Endothelial cell (in vitro differentiated cells): ENCODE measurements at places on chromosomes 7 and 10. TPM values are rescaled to one million over a fixed set of nuclear protein-coding genes. Genes with fewer than 3 reads are reported as not detected.

SUGCT gene
- total RNA-seq: 1.6 TPM

EN2 gene
- total RNA-seq: 2.1 TPM

DNA sequence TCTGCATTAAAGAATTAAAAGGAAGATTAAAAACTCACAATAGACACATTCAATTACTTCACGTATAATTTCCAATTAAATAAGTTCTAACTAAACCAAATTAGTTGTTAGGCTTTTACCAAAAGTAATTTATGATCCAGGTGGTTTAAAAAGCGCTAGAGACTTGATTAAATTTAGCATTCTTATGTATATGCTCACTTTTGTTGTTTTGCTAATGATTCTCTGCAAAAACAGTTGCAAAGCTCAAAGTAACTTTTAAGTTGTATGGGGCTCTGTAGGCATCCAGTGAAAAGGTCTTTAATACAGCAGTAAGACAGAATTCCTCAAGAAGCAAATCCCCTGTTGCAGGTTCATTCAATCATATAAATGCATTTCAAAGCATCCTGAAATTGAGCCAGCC is 15.5 kb upstream of the PNPLA8 start:
- DNase-seq: no peak
- no peak overlapping the region for H3K4me3 ChIP-seq
- H3K36me3 ChIP-seq: no peaks in the 10 kb centered on the region
- H3K27me3 ChIP-seq: no peaks in the 10 kb centered on the region
- no peaks in the 10 kb centered on the region for H3K4me1 ChIP-seq

DNA sequence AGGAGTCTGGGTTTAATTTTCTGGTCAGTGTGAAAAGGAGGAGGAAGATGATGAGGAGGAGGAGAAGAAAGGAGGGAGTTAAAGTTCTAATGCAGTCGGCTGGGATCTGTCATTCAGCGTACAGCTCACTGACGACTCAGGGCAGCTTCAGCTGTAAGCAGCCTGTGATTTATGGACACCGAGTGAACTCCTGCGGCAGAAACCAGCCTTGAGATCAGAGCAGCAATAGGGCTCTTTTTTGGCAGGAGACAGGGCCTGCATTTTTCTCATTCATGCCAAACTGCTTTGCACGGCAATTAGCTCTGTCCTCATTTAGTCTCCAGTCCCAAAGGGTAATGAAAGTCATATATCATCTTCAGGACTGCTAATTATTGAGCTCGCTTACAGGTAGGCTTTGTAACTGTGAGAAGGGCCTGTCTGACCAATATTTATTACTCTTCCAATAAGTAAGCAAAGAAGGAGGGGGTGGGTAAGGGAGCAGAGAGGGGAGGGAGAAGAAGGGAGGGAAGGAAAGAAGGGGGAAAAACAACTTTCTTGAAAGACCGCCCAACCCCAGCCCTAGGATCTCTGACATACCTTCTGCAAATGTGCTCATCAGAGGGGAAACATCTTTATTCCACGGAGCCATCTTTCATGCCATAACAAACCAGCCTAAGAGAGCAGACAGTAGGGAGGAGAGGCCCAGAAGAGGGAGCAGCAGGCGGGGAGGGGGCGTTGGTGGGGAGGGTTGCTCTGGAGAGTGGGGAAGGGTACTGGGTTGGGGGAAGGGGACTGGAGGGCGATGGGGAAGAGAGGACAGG is 48.1 kb upstream of the COMTD1 start:
- no peaks in the 10 kb centered on the region for H3K36me3 ChIP-seq
- peaks cover 16% of the 10 kb centered on the region for H3K4me1 ChIP-seq
- H3K27ac ChIP-seq: peak overlapping the region; percentile 7

ZNF365 gene
- not detected for total RNA-seq

GRCh38 chr10:117944676-117945447 is 101.9 kb downstream of the RAB11FIP2 start:
- no peaks in the 10 kb centered on the region for H3K27me3 ChIP-seq
- H3K4me1 ChIP-seq: no peaks in the 10 kb centered on the region
- no peak overlapping the region for H3K4me3 ChIP-seq
- no peak overlapping the region for H3K27ac ChIP-seq
- DNase-seq: no peak
- H3K36me3 ChIP-seq: no peaks in the 10 kb centered on the region

- no peak for DNase-seq
- peaks cover 16% of the 10 kb centered on the region for H3K36me3 ChIP-seq
- no peak overlapping the region for H3K4me3 ChIP-seq
- H3K4me1 ChIP-seq: peaks cover 12% of the 10 kb centered on the region
Measured at GRCh38 chr7:150415161-150416153, 35.0 kb upstream of the GIMAP8 start.

DNA sequence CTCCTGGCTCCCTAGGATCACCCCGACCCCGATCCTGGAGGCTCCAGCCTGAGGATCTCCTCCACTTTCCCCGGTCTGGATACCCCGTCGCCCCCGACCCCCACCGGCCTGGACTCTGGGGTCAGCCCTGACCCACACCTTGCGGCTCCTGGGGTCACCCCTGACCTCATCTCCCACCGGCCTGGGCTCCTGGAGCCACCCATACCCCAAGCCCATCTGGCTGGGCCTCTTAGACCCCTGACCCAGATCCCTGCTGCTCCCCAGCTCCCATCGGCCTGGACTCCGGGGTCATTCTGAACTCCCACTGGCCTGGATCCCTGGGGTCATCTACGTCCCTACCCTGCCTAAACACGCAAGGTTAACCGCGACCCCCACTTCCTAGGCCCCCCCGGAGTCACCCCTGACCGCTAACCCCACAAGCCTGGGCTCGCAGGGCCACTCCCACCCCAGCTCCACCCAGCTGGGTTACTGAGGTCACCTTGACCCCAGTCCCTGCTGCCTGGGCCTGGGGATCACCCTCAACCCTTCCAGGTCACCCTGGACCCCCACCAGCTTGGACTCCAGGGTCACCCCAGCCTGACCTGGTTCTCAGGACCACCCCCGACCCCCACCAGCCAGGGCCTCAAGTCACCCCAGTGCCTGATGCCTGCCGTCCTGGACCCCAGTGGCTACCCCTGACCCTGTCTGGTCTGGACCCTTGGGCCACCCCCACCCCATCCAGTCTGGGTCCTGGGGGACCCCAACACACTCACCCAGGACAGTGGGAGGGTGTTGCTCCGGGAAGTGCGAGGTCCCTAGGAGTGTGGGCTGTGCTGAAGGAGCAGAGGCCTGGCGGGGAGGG is 1.2 kb downstream of the FOXK1 start:
- H3K4me1 ChIP-seq: peaks cover 24% of the 10 kb centered on the region
- H3K36me3 ChIP-seq: peaks cover 24% of the 10 kb centered on the region
- DNase-seq: no peak
- H3K27ac ChIP-seq: no peak overlapping the region

CRYGN gene
- not detected for total RNA-seq

DNA sequence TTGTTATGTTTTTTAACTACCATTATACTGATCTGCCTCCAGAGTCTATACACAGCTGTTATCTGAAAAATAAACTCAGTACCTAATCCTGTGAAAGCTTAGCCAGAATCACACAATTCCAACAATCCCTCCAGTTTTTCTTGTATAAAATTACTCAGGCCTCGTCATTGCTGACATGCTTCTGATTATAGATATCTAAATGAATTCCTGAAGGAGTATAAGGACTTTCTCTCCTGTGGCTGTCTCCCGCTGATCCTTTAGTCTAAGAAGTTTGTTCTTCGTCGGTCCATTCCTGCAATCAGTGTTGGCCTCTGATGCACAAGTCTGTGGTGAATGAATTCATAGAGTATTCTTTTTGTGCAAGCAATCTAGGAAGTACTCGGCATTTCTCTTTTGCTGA is 288.9 kb upstream of the SEMA3C start:
- no peak overlapping the region for H3K4me3 ChIP-seq
- H3K27me3 ChIP-seq: no peaks in the 10 kb centered on the region
- no peaks in the 10 kb centered on the region for H3K36me3 ChIP-seq
- DNase-seq: no peak

DNA sequence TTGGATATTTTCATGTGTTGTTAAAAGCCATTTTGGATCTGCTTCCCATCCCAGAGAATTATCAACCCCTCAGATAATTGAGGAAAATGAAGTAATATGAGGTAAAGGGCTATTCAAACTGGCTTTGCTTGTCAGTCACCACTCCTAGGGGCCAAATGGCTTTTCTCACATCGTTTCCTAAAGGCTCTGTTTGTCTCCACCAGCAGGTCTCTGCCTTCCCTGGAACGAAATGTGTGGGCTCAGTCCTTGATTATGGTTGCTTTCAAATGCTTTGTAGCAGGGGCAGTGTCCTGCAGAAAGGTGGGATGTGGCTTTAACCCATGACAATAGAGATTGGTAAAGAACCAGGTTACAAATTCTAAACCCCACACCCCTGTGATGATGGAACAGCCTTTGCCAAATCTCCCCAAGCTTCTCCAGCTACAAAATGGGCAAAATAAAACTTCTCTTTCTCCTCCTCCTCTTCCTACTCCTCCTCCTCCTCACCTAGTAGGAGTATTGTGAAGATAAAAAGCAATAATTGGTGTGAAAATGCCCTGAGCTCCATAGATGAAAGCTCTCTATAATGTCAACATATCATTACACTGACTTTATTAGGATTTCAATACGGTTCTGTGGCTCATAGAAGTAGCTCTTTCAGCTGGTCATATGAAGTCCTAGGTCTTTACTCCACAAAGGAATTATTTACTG is 127.6 kb downstream of the CHN2 start:
- no peaks in the 10 kb centered on the region for H3K4me1 ChIP-seq
- H3K27ac ChIP-seq: no peak overlapping the region
- no peaks in the 10 kb centered on the region for H3K36me3 ChIP-seq
- no peaks in the 10 kb centered on the region for H3K27me3 ChIP-seq
- H3K4me3 ChIP-seq: no peak overlapping the region

DGKI gene
- total RNA-seq: 0.69 TPM

GRCh38 chr10:3838460-3839437 is 53.7 kb upstream of the KLF6 start:
- H3K27ac ChIP-seq: no peak overlapping the region
- no peak overlapping the region for H3K4me3 ChIP-seq
- DNase-seq: no peak
- H3K4me1 ChIP-seq: peaks cover 17% of the 10 kb centered on the region

HACD1 gene
- 17.9 TPM for total RNA-seq

DNA sequence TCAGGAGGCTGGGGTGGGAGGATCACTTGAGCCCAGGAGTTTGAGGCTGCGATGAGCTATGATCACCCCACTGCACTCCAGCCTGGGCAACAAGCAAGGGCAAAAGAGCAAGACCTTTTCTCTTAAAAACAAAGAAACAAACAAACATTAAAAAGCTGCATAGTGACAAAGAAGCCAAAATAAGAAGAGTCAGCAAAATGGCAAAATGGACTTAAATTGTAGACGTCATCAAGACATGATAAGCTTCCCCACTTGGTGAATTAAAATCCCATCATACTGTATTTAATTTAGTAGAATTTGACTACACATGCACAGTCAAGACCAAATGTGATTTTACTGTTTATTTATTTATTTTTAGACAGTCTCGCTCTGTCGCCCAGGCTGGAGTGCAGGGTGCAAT is 48.8 kb upstream of the ATOH7 start:
- no peaks in the 10 kb centered on the region for H3K27me3 ChIP-seq
- no peak overlapping the region for H3K4me3 ChIP-seq
- peaks cover 6% of the 10 kb centered on the region for H3K4me1 ChIP-seq
- H3K36me3 ChIP-seq: peaks cover 16% of the 10 kb centered on the region
- DNase-seq: no peak

GRID2IP gene
- 0.08 TPM for total RNA-seq
